Stomach (tissue), 19 donors: ENCODE measurements at places on chromosomes 16 and 17.

DNA sequence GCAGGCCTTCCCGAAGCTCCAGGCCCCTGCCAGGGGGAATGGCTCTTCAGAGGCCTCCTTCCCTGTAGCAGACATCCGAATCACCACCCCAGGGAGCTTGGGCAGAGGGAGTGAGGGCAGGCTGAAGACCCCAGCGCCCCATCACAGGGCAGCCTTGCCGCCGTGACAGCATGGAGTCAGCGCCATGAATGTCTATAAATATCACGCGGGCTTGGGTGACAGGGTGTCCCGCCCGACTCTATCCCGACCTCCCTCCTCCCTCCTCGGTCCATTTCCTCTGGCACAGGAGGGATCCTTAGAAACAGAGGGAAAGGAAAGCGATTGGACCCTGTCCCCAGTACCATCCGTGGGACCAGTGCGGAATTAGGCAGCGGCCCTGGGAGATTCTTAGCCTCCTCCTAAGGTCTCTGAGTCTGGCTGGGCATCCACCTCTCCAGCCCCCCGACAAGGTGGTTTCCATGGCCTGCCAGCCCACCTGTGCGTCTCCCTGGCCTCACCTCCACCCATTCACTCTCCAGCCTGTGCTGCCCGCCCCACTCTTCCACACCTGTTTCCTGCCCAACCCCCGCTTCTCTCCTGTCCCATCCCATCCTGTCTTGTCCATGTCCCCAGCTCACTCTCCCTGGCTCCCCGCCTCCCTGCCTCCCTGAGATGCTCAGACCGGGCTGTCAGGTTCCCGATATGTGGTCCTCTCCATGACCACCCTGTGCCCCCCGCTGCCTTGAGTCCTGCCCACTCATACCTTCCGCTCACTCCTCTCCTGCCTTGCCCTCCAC is 5.1 kb downstream of the ATP2A1 start:
- no peak for DNase-seq

DNA sequence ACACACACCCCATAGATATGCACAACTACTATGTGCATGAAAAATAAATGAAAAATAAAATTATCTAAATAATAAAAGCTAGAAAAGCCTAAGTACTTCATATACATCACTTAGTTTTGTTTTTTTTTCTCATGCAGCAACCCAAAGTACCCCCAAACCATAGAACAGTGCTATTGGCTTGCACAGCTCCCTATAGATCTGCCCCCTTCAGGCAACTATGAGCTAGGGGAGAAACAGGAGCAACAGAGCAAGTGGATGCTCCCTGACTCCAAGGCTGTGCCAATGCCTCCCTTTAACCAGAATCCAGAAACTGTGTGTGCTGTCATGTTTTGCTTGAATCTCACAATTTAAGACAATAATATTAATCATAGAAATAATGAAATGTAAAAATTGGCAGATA is 605.5 kb downstream of the TOX3 start:
- DNase-seq: no peak

GRCh38 chr16:18936727-18937340 is 10.6 kb upstream of the SMG1 start:
- DNase-seq: no peak

- no peak for DNase-seq
Observed at GRCh38 chr16:31179219-31179746, 656 bp upstream of the FUS start.

DNA sequence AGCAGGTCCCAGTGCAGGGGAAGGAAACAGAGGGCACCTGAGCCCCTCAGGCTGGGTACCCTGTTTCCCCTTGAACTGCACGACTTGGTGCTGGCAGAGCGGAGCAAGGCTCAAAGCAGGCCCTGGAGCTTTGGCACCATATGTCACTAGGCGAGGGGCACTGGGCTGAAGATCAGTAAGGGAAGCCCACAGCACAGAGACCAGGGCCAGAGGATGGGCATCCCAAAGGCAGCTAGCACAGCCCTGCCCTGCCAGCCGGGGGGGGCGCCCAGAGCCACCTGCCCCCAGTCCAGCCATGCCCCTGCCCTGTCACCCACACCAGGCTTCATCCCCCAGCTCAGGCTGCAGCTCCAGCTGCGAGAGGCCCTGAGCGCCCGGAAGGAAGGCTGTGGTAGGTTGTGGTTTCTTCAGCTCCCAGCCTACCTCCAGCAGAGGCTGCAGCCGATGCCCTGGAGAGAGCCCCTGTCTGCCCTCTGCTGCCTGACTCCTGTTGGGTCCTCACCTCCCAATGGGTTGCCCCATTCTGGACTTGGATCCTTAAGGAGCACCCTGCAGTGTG is 10.9 kb downstream of the NHERF1 start:
- no peak for DNase-seq

GRCh38 chr17:12603566-12603965 is 62.1 kb upstream of the MYOCD start:
- no peak for DNase-seq
